ENCODE measurements at places on chromosomes 11 and 22.

GRCh38 chr11:13947379-13947778 is 15.1 kb upstream of the SPON1 start:
- DNase-seq: no peak

DNA sequence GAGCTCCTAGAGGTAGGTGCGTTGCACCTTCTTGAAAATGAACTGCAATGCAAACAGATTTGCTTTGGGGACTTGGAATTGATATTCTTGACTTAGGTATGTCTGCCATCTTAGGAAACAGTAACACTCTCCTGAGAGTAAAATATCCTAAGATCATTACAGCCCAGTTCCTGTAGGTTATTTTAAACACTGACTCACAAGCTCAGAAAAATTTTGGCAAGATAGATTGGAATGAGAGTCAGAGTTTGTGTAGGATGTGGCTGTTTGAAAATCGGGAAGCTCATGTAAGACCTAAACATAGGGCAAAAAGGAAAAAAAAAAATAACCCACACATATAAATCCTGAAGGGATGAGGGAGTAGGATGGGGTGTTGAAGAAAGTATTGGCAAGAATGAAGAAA is 377.0 kb upstream of the LRRC4C start:
- DNase-seq: no peak

DNA sequence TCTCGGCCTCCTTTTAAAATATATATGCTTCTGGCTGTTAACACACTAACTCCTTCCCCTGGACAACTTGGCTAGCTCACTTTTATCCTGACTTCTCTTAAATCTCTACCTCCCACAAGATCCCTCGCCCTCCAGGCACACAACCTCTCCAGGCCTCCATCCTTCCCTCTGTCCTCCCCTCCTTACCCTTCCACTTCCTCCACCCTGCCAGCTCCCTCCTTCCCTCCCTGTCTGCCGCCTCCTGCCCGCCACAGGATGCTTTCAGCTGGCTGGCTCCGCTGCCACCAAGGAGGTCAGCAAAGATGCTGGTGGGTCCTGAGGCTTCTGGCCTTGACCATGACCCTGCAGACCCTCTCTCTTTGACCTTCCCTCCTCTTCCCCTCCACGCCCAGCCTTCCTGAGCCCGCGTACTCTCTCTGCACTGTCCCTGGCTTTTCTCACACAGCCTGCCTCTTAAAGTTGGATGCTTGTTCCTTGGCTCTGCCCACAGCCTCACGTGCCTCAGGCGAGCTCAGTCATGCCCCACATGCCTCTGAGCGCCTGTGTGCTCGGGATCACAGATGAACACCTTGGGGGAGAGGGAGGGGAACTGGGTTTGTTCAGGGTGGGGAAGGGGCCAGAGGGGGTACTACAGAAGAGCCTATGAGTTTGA is 6.7 kb downstream of the NFAM1 start:
- DNase-seq: no peak

GRCh38 chr22:23419171-23419570 is 160.9 kb downstream of the IGLL1 start:
- no peak for DNase-seq

DNA sequence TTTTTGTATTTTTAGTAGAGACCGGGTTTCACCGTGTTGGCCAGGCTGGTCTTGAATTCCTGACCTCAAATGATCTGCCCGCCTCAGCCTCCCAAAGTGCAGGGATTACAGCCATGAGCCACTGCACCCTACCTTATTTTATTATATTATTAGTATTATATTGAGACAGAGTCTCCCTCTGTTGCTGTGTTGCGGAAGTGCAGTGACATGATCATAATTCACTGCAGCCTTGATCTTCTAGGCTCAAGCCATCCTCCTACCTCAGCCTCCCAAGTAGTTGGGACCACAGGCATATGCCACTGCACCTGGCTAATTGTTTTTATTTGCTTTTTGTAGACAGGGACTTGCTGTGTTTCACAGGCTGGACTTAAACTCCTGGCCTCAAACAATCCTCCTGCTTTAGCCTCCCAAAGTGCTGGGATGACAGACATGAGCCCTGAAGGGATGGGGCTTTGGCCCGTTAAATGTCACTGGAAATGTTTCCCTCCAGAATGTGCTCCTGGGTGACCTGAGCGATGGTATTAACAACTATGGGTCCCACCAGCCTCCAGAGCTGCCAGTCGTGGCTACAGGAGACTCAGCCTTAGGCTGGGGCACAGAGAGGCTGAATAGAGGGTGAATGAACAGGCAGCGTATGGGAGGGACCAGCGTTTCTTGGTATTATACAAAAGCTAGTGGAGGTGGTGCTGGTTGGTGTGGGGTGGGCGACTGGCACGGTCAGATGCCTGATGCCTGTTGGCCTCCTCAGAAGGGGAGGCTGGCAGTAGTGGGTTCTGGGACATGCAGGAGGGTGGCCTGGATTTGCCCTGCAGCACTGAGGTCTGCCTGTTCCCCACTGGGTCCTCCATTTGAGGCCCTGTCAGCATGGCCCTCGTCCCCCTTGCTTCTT is 7.3 kb downstream of the TANGO2 start:
- DNase-seq: no peak

GRCh38 chr11:71562120-71562519 is 3.2 kb upstream of the KRTAP5-10 start:
- DNase-seq: no peak

- no peak for DNase-seq
Measured at GRCh38 chr11:122197066-122197987, 81.3 kb upstream of the BLID start.

- peak; percentile 42 for DNase-seq
Measured at GRCh38 chr22:30386960-30387827, at the start of gene RNF215. Gene RNF215 (minus strand): TSS chr22:30387411. CDS start chr22:30387313, 98 bp downstream.

- DNase-seq: no peak
Measured at GRCh38 chr11:17150521-17150920, 57.3 kb downstream of the PIK3C2A start.

DNA sequence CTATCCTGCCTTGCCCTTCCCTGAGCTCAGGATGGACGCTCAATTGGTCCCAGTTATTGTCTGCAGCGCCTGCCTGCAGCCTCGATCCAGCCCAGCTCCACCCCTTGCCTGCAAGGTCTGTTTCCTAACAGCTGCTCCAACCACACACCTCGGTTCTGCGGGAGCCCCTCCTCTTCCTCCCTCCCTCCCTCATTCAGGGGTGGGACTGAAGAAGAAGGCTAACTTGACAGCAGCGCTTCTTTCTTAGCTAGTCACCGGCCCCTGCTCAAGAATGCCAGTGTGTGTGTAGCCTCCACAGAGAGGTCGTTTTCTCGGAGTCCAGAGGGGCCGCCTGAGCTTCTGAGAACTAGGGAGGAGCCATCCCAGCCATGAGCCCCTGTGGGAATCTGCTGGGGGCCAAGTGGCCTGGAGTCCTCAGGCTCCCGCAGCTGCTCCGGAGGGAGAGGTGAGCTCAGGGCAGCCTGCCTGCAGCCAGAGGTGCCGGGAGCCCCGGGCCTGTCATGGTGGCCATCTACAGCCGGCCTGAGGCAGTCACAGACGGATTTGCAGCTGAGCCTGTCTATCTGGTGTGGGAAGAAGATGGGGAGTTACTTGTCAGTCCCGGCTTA is 36.1 kb downstream of the LIMK2 start:
- DNase-seq: peak; percentile 9

DNA sequence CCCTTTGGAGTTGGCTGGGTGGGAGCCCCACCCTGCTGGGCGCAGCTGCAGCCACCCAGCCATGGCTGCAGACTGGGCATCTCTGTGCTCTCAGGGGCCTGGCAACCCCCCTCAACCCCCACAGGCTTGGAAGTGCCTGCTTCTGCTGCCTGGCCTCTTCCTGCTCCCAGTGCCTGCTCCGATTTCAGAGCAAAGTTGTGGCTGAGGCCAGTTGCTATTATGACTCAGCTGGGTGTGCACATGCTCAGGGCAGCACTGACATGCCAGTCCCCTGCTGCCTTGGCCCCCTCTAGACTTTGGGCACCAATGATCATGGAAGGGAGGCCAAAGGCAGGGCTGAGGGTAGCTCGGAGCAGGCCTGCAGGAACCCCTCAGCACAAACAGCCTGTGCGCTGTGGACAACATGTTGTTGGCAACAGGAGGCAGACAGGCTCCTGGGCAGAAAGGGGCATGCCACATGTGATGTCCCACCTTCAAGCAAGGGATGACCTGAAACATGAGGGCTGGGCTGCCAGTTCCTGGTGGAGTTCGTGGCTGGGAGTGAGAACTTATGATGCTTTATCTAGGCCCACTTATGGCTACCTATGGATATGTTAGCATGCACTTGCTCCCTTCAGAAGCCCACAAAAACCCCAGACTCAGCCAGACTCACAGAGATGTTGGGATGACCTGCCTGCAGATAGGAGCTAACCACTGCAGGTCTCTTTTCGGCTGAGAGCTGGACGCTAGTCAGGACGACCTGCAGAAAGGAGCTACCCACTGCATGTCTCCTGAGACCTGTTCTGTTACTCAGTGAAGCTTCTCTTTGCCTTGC is 96.4 kb upstream of the AMOTL1 start:
- DNase-seq: no peak

- DNase-seq: no peak
Measured at GRCh38 chr11:11537871-11538270, 83.9 kb downstream of the GALNT18 start.

DNA sequence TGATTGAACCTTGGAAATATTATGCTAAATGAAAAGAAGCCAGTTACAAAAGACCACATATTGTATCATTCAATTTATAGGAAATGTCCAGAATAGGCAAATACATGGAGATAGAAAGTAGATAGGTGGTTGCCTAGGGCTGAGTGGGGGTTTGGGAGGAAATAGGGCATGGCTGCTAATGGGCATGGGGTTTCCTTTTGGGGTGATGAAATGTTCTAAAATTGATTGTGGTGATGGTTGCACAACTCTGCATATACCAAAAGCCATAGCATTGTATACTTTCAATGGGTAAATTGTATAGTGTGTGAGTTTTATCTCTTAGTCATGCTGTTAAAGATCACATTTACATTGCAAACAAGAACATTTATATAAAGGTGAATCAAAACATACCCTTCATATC is 48.7 kb downstream of the LDLRAD3 start:
- no peak for DNase-seq

GRCh38 chr11:83284501-83285150 is 1.5 kb downstream of the CCDC90B start:
- no peak for DNase-seq

- no peak for DNase-seq
Measured at GRCh38 chr11:64503186-64503753, 87.8 kb upstream of the SLC22A12 start.

- no peak for DNase-seq
Measured at GRCh38 chr22:24985826-24986214, 33.3 kb downstream of the KIAA1671 start.

GRCh38 chr11:68503251-68503687 is 42.7 kb downstream of the PPP6R3 start:
- no peak for DNase-seq

GRCh38 chr22:23305922-23306374 is 125.6 kb downstream of the BCR start:
- no peak for DNase-seq

GRCh38 chr22:42680648-42681047 is 31.5 kb upstream of the CYB5R3 start:
- no peak for DNase-seq

- no peak for DNase-seq
Measured at GRCh38 chr22:29773233-29773632, 6.1 kb downstream of the UQCR10 start.

DNA sequence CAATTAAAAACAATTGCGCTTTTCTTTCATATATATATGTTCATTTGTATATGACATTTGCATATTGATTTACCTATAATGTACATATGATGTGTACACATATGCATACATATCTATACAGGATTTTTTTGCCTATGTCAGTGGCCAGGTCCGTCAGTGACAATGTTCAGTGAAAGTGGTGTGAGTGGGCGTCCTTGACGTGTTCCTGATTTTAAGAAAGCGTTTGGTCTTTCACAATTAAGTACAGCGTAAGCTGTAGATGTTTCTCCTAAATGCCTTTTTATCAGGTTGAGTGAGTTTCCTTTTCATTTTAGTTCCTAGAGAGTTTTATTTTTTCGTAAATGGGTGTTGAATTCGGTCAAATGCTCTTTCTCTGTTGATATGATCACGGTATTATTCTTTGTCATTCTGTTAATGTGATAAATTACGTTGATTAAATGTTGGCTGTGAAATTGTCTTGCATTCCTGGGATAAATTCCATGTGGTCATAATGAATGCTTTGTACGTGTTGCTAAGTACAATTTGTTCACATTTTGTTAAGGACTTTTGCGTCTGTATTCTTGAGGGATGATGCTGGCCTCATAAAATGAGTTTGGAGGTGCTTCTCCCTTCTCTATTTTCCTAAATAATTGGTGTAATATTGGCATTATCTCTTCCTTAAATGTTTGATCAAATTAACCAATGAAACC is 10.6 kb upstream of the GNB1L start:
- no peak for DNase-seq

DNA sequence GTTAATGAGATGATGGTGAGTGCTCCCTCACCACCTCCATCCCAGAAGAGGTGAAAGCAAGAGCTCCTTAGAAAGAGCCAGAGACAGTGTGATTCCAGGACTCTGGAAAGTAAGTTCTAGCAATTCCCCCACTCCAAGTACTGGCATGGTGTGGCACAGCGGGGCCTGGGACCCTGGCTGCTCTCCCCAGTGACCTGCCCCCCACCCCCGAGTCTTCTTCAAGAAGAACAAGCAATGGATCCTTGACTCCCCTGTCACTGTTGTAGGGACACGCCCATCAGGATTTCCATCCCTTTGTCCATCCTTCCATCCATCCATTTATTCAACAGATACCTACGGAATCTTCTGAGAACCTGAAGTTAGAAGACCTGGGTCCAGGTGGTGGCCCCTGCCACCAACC is 44.4 kb downstream of the C11orf96 start:
- no peak for DNase-seq

DNA sequence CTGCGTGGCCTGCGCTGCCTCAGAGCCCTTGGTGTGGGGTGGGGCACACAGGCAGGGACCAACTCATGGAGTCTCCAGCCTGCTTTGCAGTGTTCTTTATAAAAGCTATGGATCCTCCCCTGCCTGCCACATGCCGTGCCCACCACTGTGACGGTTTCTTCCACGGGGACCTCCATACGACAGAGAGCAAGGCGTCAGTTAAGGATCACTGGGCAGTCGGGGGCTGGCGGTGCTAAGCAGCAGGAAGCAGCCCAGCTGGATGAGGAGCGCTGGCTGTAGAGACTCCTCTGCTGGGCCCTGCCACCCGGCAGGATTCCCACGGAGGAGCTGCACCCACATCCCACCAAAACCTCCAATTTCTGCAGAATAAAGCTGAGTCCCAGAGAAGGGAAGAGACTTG is 23.1 kb upstream of the EFCAB6 start:
- DNase-seq: no peak

GRCh38 chr11:45543808-45544422 is 121.5 kb downstream of the CHST1 start:
- no peak for DNase-seq

GRCh38 chr22:31728857-31729256 is 21.1 kb downstream of the PRR14L start:
- DNase-seq: no peak

Measured in stimulated activated CD8-positive, alpha-beta memory T cell treated with anti-CD3 and anti-CD28 coated beads, Interleukin-4, amount 100 ng/mL, for 1 hour (primary cell).